Keratinocyte (primary cell): ENCODE measurements at places on chromosomes 1 and 21. TPM values are rescaled to one million over a fixed set of nuclear protein-coding genes. Genes with fewer than 3 reads are reported as not detected.

The POTED gene
- polyA plus RNA-seq: not detected in 3 replicates

The NECTIN4 gene
- 6.0 to 19.0 TPM (median 8.6 TPM) in 3 replicates for polyA plus RNA-seq

The TMPRSS3 gene
- polyA plus RNA-seq: not detected in 3 replicates

The HTR6 gene
- not detected in 3 replicates for polyA plus RNA-seq

The S100A3 gene
- polyA plus RNA-seq: 12.6 to 24.0 TPM (median 15.1 TPM) in 3 replicates

The TPTE gene
- not detected in 3 replicates for polyA plus RNA-seq

DNA sequence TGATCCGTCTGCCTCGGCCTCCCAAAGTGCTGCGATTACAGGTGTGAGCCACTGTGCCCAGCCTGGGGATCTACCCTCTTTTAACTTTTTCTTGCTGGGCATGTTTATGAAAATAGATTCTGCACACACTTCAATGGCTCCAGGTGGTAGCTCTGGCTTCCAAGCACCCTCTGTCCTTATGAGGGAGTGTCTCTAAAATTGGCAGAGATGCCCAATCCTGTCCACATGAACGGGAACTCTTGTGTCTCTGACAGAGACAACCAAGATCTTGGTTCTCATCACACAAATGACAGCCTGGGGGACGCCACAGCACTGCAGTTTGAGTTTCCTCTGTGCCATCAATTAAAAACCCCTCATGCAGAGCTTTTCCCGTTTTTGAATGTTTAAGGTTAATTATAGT lies 43.4 kb upstream of the ANGPTL7 start:
- H3K4me3 ChIP-seq: no peak overlapping the region
- no peak overlapping the region for H3K27ac ChIP-seq
- peaks cover 23% of the 10 kb centered on the region for H3K36me3 ChIP-seq
- peaks cover 39% of the 10 kb centered on the region for H3K4me1 ChIP-seq

- H3K4me1 ChIP-seq: peaks cover 30% of the 10 kb centered on the region
- no peak overlapping the region for H3K27ac ChIP-seq
- H3K4me3 ChIP-seq: peak overlapping the region; percentile 63
- H3K36me3 ChIP-seq: no peaks in the 10 kb centered on the region
- no peak for DNase-seq
Observed at GRCh38 chr1:231625975-231626534, 535 bp upstream of the DISC1 start.

GRCh38 chr1:178048426-178048825 lies 45.5 kb upstream of the RASAL2 start:
- no peak overlapping the region for H3K27ac ChIP-seq
- peaks cover 11% of the 10 kb centered on the region for H3K4me1 ChIP-seq
- no peaks in the 10 kb centered on the region for H3K27me3 ChIP-seq
- no peaks in the 10 kb centered on the region for H3K36me3 ChIP-seq
- DNase-seq: no peak
- H3K4me3 ChIP-seq: no peak overlapping the region

GRCh38 chr1:7190261-7190660 lies 405.0 kb downstream of the CAMTA1 start:
- no peak for DNase-seq
- H3K36me3 ChIP-seq: no peaks in the 10 kb centered on the region

GRCh38 chr1:90835661-90836344 lies 118.7 kb upstream of the BARHL2 start:
- H3K36me3 ChIP-seq: no peaks in the 10 kb centered on the region
- no peak for DNase-seq
- no peaks in the 10 kb centered on the region for H3K4me1 ChIP-seq
- peaks cover 91% of the 10 kb centered on the region for H3K27me3 ChIP-seq
- H3K4me3 ChIP-seq: no peak overlapping the region

DNA sequence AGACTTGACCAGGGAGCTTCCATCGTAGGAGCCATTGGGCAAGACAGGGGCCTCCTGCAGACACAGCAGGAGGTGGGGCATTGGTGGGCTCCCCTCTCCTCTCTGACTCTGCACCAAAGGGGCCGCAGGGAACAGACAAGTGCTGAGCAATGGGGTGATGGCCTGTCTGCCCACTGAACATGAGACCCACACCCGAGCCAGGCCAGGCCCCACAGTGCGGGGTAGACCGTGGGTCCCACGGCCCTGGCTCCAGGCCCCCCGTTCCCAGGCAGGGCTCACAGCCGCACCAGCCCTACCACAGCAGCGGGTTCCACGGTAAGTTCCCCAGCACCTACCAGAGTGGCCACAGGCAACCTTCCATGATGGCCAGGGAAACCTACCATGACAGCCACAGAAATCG lies 45.9 kb downstream of the CHD5 start:
- H3K36me3 ChIP-seq: no peaks in the 10 kb centered on the region
- no peak overlapping the region for H3K4me3 ChIP-seq
- no peak overlapping the region for H3K27ac ChIP-seq

DNA sequence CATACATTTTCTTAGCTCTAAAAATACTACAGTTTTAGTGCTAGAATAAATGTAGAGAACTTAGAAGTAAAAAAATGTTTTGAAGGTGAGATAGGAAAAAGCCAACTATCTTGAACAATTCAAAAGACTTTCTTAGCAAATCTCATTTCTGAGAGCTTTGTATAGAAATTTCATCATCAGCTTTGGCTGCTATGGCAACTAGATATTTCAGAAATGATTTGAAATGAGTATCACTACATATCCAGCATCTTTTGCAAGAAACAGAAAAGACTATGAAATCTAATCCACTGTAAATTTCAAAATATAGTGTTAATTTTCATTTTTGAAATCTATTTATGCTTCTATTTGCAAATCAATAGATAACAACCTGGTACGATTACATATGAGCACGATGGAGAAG lies 57.7 kb downstream of the RGS7 start:
- no peak overlapping the region for H3K27ac ChIP-seq
- H3K4me1 ChIP-seq: no peaks in the 10 kb centered on the region
- no peaks in the 10 kb centered on the region for H3K27me3 ChIP-seq

- no peak for DNase-seq
- no peaks in the 10 kb centered on the region for H3K27me3 ChIP-seq
- no peak overlapping the region for H3K4me3 ChIP-seq
- peaks cover 11% of the 10 kb centered on the region for H3K36me3 ChIP-seq
- peaks cover 12% of the 10 kb centered on the region for H3K4me1 ChIP-seq
- H3K27ac ChIP-seq: no peak overlapping the region
Observed at GRCh38 chr1:109625176-109625575, 5.5 kb downstream of the AMPD2 start.

DNA sequence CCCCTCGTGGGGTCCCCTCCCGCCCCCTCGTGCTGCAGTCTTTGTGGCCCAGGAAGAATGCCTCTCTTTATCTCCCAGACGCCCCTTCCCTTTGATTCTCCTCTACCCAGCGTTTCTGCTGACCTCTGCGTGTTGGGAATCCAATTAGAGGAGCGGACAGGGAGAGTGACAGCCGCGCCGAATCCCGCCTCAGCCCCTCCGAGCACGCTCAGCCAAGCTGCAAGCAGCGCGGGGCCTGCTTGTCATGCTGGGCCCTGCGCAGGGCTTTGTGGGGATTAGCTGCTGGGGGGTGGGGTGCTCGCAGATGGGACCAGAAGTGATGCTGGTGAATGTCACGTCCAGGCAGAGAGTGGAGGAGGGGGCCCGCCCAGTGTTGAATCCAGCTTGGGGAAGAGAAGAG lies 91.1 kb downstream of the EPHB2 start:
- DNase-seq: no peak
- no peak overlapping the region for H3K4me3 ChIP-seq
- H3K4me1 ChIP-seq: peaks cover 8% of the 10 kb centered on the region
- H3K36me3 ChIP-seq: no peaks in the 10 kb centered on the region
- no peak overlapping the region for H3K27ac ChIP-seq

DNA sequence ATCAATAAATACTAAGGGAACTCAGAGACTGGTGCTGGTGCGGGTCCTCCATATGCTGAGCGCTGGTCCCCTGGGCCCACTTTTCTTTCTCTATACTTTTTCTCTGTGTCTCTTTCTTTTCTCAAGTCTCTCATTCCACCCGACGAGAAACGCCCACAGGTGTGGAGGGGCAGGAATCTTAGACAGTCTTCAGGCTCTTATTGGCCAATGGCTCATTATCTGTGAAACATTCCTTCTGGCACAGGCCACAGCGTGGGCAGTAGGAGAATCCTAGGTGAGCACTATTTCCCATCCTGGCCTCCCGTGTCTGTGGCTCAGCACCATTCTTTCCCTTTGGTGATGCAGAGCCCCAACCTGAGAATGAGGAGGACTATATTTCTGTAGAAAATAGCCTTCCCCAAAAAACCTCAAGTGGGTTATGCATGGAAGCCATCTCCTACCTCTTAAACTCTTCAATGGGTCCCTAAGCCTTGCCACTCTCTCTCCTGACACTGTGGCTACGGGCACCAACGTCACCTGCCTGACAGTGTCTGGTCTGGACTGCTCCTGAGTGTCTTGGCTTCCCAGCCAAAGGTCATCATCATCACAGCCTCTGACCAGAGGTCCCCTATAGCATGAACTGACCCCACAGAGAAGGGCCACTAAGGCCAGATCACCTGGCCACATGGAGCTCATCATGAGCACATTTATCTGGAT lies 6.2 kb upstream of the SLAMF1 start:
- no peaks in the 10 kb centered on the region for H3K36me3 ChIP-seq
- peaks cover 11% of the 10 kb centered on the region for H3K27me3 ChIP-seq
- no peak for DNase-seq
- no peak overlapping the region for H3K27ac ChIP-seq

DNA sequence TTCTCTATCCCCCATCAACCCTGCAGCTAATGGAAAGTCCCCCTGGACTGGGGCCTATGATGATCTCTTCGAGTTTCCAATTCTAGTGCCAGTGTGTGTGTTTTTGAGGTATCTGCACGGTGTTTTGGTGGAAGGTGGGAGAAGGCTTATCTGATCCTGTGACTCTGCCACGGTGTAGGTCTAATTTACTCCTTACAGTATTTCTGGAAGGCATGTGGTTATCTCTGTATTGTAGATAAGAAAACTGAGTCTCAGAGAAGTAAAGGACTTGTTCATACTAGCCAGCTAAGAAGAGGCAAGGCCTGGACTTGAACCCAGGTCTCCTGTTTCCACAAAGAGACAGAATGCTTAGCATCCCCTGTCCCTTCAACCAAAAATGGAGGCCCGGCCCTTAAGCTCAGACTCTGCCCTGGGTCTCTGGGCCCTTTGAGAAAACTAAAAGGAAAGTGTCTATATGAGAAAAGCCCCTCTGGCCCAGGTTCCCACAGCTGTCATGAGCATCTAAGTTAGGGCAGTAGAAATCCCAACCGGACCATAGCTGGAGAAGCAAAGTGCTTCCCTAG lies 20.3 kb downstream of the RIMS3 start:
- peaks cover 2% of the 10 kb centered on the region for H3K4me1 ChIP-seq
- H3K36me3 ChIP-seq: no peaks in the 10 kb centered on the region
- H3K27ac ChIP-seq: no peak overlapping the region
- no peak for DNase-seq

DNA sequence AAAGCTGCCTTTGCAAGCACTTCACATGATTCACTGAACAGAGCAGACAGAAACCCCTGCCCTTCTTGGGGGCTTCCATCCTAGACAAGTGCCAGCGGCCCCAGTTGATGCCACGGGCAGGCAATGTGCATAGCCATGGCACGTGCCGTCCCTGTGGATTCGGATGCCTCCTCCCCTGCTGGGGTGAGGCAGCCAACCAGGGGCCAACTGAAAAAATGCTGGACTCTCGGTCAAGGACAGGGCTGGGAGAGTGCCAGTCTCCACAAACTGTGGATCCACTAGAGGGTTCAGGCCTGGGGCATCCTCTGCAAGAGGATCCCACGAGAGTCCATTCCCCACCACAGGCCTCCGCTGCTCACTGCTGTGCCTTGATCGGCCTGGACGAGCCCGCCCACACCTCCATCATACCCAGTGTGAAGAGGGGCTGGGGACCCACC lies 3.8 kb downstream of the JMJD4 start:
- no peak overlapping the region for H3K27ac ChIP-seq
- DNase-seq: no peak
- no peak overlapping the region for H3K4me3 ChIP-seq
- peaks cover 27% of the 10 kb centered on the region for H3K4me1 ChIP-seq
- H3K27me3 ChIP-seq: no peaks in the 10 kb centered on the region
- peaks cover 15% of the 10 kb centered on the region for H3K36me3 ChIP-seq

GRCh38 chr21:41008974-41009373 lies 159.0 kb upstream of the BACE2 start:
- no peaks in the 10 kb centered on the region for H3K27me3 ChIP-seq
- H3K4me1 ChIP-seq: no peaks in the 10 kb centered on the region
- no peak overlapping the region for H3K4me3 ChIP-seq
- H3K36me3 ChIP-seq: no peaks in the 10 kb centered on the region

DNA sequence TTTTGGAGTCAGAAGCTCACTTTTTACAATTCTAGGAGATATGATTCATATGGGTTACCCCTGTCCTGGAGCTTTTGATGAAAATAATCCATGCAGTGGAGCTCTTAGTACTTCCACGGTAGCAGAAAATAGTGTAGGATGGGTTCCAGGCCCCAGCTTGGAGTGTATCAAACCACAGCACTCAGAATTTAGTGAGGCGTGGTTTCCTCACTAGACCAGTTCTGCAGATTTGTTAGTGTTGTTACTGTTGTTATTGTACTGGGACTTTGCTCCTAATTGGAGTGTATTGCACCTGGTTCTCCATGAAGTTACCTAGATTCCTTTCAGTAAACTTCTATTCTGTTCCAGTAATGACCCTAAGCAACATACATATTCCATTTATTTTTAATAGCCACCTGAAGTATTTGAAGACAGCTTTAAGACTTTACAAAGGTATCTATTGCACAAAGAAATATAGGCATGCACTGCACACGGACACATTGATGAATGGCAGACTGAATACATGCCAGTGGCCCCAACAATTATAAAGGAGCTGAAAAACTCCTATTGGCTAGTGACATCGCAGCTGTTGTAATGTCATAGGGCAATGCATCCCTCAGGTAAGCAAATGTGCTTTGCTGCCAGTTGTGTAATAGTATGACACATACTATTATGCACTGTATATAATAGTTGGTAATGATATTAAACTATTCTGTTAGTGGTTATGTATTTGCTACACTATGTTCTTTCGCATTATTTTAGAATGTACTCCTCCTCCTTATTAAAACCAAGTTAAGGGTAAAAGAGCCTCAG lies 1058.0 kb downstream of the KCNT2 start:
- no peaks in the 10 kb centered on the region for H3K4me1 ChIP-seq
- H3K36me3 ChIP-seq: no peaks in the 10 kb centered on the region
- no peak overlapping the region for H3K4me3 ChIP-seq
- DNase-seq: no peak
- H3K27ac ChIP-seq: no peak overlapping the region

DNA sequence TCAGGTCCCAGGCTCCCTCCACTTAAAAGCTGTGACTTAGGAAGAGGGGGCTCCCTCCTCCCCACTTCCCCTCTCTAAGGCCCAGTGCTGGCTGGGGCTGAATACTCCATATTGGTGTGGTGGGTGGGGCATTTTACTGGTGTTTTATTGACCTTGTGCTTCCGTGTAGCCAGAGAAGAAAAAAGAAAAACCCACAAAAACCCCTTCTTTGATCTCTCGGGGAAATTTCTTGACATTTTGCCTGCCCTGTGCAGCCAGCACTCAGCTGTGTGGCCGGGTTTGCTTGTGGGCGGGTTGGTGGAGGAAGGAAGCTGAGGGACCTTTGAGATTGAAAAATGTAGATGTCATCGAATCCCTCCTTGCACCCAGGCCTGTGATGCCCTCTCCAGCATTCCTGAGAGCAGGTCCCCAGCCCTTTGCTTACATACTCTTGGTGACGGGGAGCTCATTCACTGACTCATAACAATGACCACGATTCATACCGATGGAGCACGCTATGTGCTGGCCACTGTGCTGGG lies 24.8 kb downstream of the TNFRSF8 start:
- no peaks in the 10 kb centered on the region for H3K27me3 ChIP-seq
- no peak overlapping the region for H3K27ac ChIP-seq
- no peak overlapping the region for H3K4me3 ChIP-seq

GRCh38 chr1:9110669-9111356 lies 18.1 kb downstream of the GPR157 start:
- H3K4me1 ChIP-seq: peaks cover 42% of the 10 kb centered on the region
- peak overlapping the region; percentile 54 for H3K27ac ChIP-seq
- peaks cover 1% of the 10 kb centered on the region for H3K36me3 ChIP-seq
- DNase-seq: peak; percentile 93

GRCh38 chr1:244451539-244451950 lies at the start of gene ADSS2:
Gene ADSS2 (minus strand): TSS chr1:244451909. CDS start chr1:244451817, 92 bp downstream.
- peak within 1 kb of the TSS; percentile 90 for H3K27ac ChIP-seq
- peak within 1 kb of the TSS; percentile 92 for H3K4me3 ChIP-seq
- peaks cover 16% of the 10 kb centered on the region for H3K4me1 ChIP-seq
- peaks cover 7% of the 10 kb centered on the region for H3K36me3 ChIP-seq
